Breast epithelium (tissue), 4 donors: ENCODE measurements at places on chromosomes 2 and 18.

GRCh38 chr2:12685145-12685544 is 31.6 kb upstream of the TRIB2 start:
- H3K4me3 ChIP-seq = no peak overlapping the region
- no peaks in the 10 kb centered on the region for H3K27me3 ChIP-seq
- no peaks in the 10 kb centered on the region for H3K36me3 ChIP-seq

- no peaks in the 10 kb centered on the region for H3K36me3 ChIP-seq
Observed at GRCh38 chr2:9655441-9656269, 24.9 kb upstream of the YWHAQ start.

- no peak for DNase-seq
- no peaks in the 10 kb centered on the region for H3K36me3 ChIP-seq
- peaks cover 34% of the 10 kb centered on the region for H3K27me3 ChIP-seq
Observed at GRCh38 chr2:10720947-10721395, 459 bp upstream of the ATP6V1C2 start.

GRCh38 chr18:23250893-23251656 is 115.8 kb downstream of the CABLES1 start:
- H3K4me3 ChIP-seq = no peak overlapping the region
- no peaks in the 10 kb centered on the region for H3K4me1 ChIP-seq
- H3K27me3 ChIP-seq = no peaks in the 10 kb centered on the region
- H3K36me3 ChIP-seq = no peaks in the 10 kb centered on the region
- H3K27ac ChIP-seq = no peak overlapping the region

GRCh38 chr2:229344151-229344551 is 73.1 kb upstream of the PID1 start:
- no peaks in the 10 kb centered on the region for H3K4me1 ChIP-seq
- no peak for DNase-seq
- no peaks in the 10 kb centered on the region for H3K36me3 ChIP-seq
- no peaks in the 10 kb centered on the region for H3K27me3 ChIP-seq
- no peak overlapping the region for H3K4me3 ChIP-seq

GRCh38 chr18:50142441-50143120 is 52.4 kb downstream of the MYO5B start:
- no peak overlapping the region for H3K27ac ChIP-seq
- no peaks in the 10 kb centered on the region for H3K27me3 ChIP-seq
- H3K4me3 ChIP-seq = no peak overlapping the region
- H3K4me1 ChIP-seq = no peaks in the 10 kb centered on the region
- no peaks in the 10 kb centered on the region for H3K36me3 ChIP-seq
- no peak for DNase-seq

- H3K27ac ChIP-seq = no peak overlapping the region
- H3K4me3 ChIP-seq = no peak overlapping the region
- H3K4me1 ChIP-seq = no peaks in the 10 kb centered on the region
- no peaks in the 10 kb centered on the region for H3K27me3 ChIP-seq
- DNase-seq = no peak
Observed at GRCh38 chr2:208792766-208793165, 386.2 kb downstream of the PTH2R start.

- no peaks in the 10 kb centered on the region for H3K4me1 ChIP-seq
- no peaks in the 10 kb centered on the region for H3K36me3 ChIP-seq
- no peak overlapping the region for H3K4me3 ChIP-seq
Observed at GRCh38 chr2:191999101-191999841, 152.4 kb upstream of the CAVIN2 start.

GRCh38 chr2:235558572-235558971 is 64.7 kb downstream of the AGAP1 start:
- no peaks in the 10 kb centered on the region for H3K4me1 ChIP-seq
- H3K27ac ChIP-seq = no peak overlapping the region
- H3K4me3 ChIP-seq = no peak overlapping the region
- H3K36me3 ChIP-seq = no peaks in the 10 kb centered on the region
- no peak for DNase-seq
- no peaks in the 10 kb centered on the region for H3K27me3 ChIP-seq

DNA sequence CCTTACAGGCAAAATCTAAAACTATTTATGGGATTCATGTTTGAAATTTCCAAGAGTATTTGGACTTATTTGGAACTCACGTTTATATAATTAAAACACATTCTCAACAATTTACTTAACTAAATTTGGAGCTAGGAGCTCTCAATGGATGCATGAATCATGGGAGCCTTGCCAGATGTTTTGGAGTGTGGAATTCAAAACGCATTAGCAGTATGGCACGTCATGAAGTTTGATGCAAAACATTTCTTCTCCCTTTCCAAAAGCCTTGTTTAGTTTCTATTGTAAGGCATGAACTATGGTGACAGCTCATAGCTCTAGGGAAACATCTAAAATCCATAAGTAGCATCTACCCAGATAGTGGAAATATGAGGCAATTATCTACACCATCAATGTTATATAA is 701.6 kb downstream of the SATB2 start:
- no peaks in the 10 kb centered on the region for H3K4me1 ChIP-seq
- H3K27ac ChIP-seq = no peak overlapping the region
- DNase-seq = no peak
- H3K27me3 ChIP-seq = no peaks in the 10 kb centered on the region
- H3K36me3 ChIP-seq = no peaks in the 10 kb centered on the region

DNA sequence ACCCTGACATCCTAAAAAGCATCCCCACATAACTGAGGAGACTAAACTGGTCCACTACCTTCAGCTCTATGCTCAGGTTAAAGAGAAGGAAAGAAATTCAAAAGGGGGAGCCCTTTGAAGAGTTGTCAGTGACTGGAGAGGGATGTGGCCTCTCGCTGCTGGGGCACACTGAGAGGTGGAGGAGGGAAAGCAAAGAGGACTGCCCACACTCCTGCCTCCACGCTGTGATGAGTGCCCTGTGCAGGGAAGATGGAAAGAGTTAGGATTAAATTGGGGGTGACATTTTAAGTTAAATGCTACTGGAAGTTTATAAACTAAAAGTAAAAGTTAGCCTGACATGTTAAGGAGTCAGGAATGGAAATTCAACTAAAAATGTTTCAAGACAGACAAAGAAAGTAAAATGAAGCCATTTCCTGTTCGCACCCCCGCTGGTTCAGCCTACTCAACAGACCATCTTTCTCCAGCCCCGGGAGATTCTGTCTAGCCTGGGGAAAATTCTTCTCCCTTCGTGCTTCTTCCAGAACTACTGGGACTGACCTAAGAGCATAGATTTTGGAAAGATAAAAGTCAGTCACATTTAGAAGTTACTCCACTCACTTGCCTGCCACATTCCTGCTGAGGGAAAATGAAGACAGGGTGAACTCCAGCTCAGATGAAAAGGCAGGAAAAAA is 17.8 kb upstream of the INO80C start:
- no peak overlapping the region for H3K4me3 ChIP-seq
- DNase-seq = no peak
- no peaks in the 10 kb centered on the region for H3K4me1 ChIP-seq
- no peaks in the 10 kb centered on the region for H3K36me3 ChIP-seq
- H3K27me3 ChIP-seq = no peaks in the 10 kb centered on the region

DNA sequence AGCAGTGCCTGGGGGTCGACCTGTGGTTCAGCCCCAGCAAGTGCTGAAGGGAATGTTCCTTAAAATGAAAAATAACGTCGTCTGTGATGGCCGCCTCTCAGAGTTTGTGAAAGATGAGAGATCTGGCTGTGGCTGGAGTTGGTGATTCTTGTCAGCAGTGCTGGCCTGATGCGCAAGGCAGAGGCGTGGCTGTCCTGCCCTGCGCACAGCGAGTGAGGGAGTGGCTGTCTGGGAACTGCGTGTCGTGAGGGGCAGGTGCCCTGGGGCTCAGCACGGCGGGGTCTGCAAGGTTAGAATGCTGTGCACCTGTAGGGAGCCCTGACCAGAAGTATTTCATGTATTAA is 8.8 kb downstream of the NFATC1 start:
- H3K4me1 ChIP-seq = no peaks in the 10 kb centered on the region
- H3K36me3 ChIP-seq = no peaks in the 10 kb centered on the region
- H3K27ac ChIP-seq = peak overlapping the region; percentile 43
- H3K27me3 ChIP-seq = no peaks in the 10 kb centered on the region
- DNase-seq = no peak
- H3K4me3 ChIP-seq = no peak overlapping the region

- no peak overlapping the region for H3K4me3 ChIP-seq
- no peak overlapping the region for H3K27ac ChIP-seq
- no peaks in the 10 kb centered on the region for H3K4me1 ChIP-seq
- H3K27me3 ChIP-seq = no peaks in the 10 kb centered on the region
- DNase-seq = no peak
Observed at GRCh38 chr18:681985-682384, 24.5 kb downstream of the TYMS start.
